Activated T-cell treated with anti-CD3 and anti-CD28 coated beads for 4 hours (primary cell): ENCODE measurements at places on chromosomes 4 and X.

DNA sequence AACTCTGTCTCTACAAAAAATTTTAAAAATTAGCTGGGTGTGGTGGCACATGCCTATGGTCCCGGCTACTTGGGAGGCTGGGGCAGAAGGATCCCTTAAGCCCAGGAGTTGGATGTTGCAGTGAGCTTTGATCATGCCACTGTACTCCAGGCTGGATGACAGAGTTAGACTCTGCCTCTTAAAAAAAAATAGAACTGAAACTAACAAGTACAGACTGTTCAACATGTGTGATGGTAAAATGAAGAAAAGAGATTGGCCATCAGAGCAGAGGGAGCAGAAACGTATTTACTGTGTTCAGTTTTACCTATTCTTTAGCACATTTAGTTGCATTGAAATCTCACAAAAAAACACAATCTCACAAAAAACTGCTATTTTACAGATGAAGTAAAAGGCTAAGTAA is 77.9 kb upstream of the NAP1L5 start:
- no peak for DNase-seq

DNA sequence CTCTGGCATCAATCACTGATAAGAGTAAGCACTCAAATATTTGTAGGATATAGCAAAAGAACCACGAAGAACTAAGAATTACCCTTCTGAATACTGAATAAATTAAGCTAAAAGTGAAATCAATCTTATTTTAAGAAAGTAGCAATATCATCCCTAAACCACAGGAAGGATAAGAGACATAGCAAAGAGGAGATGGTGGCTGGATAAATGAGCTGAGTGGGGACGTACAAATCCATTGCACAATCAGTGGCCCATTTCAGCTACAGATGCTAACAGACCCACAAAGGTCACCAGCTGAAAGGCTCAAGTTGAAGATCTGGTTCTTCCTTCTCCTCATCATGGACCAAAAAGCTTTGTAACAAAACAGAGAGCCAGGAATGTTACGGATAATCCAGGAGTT is 77.1 kb downstream of the SLC9A7 start:
- no peak for DNase-seq

DNA sequence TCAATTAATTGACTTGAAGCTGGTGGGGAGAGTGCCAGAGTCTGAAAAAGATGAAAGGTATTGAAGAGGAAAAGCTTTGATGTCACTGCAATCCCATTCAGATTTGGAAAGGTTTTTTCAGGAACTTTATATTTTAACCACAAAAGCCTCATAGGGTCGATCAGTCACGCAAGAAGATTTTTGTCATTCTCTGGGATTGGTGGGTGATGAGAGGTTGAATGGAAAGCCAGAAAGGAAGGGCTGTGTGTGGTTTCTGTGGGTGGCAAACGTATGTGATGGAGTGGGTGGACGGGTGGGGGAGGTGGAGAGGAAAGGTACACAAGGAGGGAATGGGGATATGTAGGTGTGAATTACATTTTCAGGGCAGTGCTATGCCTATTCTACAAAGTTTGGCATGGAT is 173.8 kb upstream of the SCML1 start:
- DNase-seq, result no peak

DNA sequence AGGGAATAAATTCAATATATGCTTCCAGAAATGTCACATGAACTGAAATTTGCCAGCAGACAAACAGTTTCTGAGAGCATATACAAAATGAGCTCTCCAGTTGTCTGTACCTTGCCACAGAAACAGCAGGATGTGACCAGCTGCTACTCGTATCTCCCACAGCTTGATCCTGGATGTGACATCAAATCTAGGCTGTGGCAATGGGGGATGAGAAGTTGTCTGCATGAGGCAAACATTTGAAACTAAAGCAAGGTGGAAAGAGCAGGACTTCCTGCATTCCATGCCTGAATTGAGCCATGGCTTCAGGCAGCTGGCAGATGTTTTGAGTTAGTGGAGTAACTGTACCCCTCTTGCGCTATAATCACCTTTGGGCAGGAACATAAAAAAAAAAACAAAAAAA is 1724.0 kb downstream of the RPA4 start:
- DNase-seq, result no peak

DNA sequence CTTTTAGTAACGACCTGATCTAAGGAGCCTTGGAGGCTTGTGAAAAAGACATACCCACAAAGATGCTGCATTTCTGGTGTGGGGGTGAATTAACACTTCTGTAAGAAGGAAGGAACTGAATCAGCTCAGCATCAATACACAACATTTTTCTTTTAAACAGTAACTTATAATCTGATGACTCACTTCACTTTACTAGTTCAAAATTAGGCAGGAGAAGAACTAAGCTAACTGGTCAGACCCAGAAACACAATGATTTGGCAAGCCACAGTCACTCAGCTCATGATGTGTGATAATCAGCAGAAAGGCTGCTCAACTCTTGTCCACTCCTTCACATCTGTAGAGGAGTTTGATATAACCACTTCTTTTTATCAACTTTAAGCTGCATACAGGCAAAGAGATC is 4.6 kb downstream of the MMAA start:
- DNase-seq, result no peak

DNA sequence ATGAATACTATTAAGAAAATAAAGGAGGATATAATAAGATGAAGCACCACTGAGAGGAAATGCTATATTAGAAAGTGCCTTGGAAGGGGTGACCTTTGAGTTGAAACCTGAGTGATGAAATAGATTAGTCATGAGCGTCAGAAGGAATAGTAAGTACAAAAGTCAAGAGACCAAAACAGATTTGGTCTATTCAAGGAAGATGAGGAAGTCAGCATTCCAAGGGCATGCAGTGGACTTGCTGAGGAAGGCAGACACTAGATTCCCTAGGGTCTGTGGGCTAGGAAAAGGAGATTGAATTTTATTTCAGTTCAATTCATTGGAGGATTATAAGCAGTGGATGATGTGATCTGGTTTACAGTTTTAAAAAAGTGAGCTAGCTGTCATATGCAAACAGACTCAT is 73.0 kb upstream of the WDFY3 start:
- no peak for DNase-seq

DNA sequence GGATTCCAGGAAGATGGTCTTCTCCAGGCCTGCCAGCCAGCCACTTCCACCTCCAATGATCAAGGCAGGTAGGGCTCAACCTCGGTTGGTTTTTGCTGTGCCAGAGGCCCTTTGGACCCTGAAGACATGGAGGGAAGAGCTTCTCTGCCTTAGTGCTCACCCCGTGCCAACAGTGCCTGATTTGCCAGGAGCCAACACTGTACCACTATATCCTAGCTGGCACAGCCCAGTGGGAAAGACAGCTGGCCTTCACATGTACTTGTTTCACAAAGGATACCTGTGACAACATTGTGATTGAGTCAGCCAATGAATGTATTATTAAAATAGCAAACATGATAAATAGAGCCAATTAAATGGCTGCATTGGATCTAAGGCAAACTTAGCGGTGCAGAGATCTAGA is 51.9 kb upstream of the PRPS1 start:
- no peak for DNase-seq
